ENCODE measurements at places on chromosomes 5 and 9.

- no peak for DNase-seq
These were observed 62.6 kb downstream of the PPARGC1B start for GRCh38 chr5:149792540-149793255.

DNA sequence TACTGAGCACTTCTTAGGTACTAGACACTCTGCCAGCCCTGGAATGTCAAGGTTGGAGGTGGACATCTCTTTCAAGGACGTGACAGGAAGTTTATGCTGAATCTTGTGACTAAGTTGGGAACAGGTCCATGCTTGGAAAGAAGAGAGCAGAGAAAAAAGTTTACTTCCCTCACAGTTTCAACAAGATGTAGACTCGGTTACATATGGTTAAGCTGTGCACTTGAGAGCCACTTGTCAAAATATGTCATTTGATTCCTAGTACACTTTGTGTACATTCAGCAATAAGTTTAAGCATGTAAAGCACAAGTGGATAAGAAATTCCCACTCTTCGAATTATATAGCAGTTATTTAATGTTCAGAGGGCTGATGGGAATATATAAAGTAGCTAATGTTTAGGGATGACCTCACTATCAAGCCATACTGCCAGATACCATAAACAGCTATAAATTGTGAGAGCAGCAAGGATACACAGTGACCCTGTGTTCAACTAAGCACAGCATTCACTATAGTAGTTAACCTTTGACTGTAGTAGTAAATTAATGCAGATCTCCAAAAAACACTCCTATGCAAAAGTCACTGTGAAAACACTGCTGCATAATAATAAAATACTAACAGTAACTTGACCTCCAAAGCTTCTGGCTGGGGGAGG is 1944.6 kb upstream of the WWC1 start:
- DNase-seq, result no peak

DNA sequence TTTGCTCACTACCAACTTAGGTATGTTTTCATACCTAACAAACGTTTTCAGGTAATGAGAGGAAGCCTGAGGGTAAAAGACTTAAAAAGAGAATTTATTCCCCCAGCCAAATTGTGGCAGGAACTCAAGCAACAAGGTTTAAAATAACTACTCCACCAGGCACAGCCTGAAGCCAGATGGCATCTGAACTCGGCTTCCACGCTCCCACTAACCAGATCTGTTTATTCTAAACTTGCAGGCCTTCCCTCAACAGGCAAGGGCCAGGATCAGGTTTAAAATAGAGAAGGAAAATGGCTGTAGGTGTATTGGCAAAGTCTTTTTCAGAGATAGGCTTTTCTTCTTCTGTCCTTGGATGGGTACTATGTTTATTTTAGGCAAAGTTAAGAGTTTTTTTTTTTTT is 89.4 kb downstream of the OTULIN start:
- DNase-seq, result no peak

- DNase-seq, result peak; percentile 90
These were observed 12.5 kb downstream of the OR2S2 start for GRCh38 chr9:35945341-35946018.

- no peak for DNase-seq
These were observed 93.3 kb upstream of the MAP1B start for GRCh38 chr5:72013766-72014624.

- no peak for DNase-seq
These were observed 8.4 kb upstream of the HAND1 start for GRCh38 chr5:154486427-154486866.

GRCh38 chr9:79220666-79221065 is 351.1 kb upstream of the TLE4 start:
- DNase-seq, result peak; percentile 23

DNA sequence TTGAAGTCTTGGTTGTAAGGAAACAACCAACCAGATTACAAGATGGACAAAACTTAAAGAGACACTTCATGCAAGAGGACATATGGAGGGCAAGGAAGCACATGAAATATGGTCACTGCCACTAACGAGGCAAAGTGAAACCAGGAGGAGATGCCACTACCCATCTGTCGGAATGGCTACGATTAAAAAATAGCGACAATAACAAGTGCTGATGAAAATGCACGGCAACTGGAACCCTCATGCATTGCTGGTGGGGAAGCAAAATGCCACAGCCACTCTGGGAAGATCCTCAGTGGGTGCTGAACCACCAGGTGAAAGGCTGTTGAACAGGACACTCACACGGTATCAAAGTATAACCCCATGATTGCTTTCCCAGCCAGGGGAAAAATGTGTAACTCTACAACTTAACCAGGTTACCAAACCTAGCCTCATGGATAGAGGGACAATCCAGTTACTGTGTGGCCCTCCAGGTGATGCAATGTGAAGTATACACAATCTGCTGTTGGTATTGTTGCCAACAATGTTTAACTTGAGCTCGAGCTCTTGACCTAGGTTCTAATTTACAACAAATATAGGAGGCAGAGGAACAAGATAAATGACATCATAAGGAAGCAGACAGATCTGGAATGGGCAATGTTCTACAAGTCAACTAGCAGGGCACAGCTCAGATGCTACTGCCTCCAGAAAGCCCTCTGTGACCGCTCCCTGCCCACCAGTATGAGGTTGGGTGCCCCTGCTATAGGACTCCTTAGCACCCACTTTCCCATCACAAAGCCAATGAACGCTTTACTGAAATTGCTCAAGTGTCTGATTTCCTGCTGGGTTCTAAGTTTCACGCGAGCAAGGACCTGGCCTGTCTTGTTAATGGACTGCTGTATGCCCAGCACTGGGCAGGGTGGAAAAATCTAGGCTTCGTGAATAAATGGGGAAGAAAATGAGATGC is 25.8 kb downstream of the SH3PXD2B start:
- no peak for DNase-seq

DNA sequence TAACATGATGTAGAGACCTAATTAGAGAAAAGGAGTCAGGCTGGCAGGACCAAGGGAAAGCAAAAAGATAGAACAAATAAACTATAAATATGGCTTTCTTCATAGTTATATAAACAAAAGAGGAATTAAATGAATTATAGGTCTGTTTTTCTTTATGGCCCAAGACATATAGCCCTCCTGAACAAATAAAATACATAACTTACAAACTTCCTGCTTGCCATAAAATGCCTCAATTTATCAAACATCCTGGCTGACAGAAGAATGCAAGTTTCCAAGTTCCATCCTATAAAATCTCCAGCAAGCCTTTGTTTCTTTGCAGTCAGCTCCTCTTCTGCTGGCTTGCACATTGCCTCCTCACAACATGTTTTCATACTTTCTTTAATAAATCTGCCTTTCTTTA is 31.3 kb upstream of the IRGM start:
- DNase-seq, result no peak

GRCh38 chr9:133455936-133456335 is 3.8 kb upstream of the CACFD1 start:
- no peak for DNase-seq

DNA sequence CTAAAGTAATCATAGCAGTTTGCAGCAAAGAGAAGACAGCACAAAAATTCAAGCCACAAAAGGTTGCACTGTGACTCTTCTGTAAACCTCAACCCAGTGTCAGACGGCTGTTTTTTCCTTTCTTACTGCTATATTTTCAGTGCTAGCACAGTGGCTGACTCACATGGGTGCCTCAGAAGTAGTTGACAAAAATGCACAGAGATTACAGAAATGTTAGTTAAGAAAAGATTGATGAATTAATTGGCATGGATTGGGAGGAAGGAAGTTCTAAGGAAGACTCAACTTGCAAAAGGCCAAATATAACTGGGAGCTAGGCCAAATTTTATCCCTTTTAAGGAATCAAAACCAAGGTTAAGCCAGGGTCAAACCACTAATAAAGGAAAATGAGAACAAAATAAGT is 43.7 kb upstream of the ITGA1 start:
- DNase-seq, result peak; percentile 38

- no peak for DNase-seq
These were observed 322.5 kb downstream of the PDE4D start for GRCh38 chr5:59571067-59571466.

GRCh38 chr9:124742940-124743339 is 28.2 kb downstream of the NR6A1 start:
- DNase-seq, result no peak

- peak; percentile 18 for DNase-seq
These were observed 98.4 kb downstream of the LIX1 start for GRCh38 chr5:97044052-97044451.

DNA sequence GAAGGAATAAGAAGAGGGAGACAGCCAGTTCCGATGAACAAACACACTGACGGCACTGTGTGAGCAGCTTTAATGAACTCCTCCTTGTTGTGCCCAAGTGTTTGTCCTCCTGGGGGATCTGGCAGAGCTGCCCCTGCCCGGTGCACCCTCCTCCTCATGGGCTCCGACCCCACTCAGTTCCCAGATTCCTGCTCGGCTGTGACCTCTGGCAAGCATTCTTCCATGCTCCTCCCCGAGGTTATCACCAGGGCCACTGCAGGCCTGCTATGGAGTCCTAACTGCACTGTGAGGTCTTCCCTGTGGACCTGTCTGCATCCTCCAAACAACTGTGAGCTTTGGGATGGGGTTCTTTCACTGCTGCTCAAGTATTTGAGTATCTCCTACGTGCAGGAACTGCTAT is 142.2 kb downstream of the DCP2 start:
- DNase-seq, result no peak

- peak; percentile 16 for DNase-seq
These were observed 290.8 kb downstream of the GLIS3 start for GRCh38 chr9:4009006-4009511.

- no peak for DNase-seq
These were observed 5.5 kb upstream of the SUSD3 start for GRCh38 chr9:93052791-93053540.

GRCh38 chr9:133238272-133238850 is 29.3 kb upstream of the OBP2B start:
- peak; percentile 71 for DNase-seq

GRCh38 chr9:36738318-36738976 is 165.8 kb downstream of the MELK start:
- DNase-seq, result peak; percentile 50

DNA sequence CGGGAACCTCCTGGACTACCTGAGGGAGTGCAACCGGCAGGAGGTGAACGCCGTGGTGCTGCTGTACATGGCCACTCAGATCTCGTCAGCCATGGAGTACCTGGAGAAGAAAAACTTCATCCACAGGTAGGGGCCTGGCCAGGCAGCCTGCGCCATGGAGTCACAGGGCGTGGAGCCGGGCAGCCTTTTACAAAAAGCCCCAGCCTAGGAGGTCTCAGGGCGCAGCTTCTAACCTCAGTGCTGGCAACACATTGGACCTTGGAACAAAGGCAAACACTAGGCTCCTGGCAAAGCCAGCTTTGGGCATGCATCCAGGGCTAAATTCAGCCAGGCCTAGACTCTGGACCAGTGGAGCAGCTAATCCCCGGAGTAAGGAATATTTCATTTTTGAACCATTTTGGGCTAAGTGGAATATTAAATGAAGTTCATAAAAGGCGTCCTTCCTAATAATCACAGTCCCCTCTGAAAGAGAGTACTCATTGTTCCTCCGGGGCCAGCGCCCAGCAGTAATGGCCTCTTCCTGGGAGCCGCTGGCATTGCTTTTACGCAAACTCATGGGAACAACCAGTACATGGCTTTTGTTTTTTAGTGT is 23.6 kb downstream of the QRFP start:
- DNase-seq, result no peak

DNA sequence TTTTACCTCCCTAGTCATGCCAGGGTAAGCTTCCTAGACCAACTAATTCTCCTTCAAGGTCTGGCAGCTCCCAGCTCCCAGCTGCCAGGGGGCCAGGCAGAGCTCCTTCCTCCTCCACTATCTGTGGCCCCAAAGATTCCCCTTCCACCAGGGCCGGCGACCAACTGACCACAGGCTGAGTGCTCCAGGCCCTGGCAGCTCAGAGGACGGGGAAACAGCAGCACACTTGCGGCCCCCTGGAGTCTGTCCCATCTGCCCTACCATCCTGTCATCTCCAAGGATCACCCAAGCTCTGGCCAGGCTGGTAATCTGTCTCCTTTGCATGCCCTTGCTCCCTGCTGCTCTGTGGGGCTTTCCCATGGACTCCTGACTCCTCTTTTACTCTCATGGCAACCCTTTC is 31.2 kb upstream of the BASP1 start:
- no peak for DNase-seq

DNA sequence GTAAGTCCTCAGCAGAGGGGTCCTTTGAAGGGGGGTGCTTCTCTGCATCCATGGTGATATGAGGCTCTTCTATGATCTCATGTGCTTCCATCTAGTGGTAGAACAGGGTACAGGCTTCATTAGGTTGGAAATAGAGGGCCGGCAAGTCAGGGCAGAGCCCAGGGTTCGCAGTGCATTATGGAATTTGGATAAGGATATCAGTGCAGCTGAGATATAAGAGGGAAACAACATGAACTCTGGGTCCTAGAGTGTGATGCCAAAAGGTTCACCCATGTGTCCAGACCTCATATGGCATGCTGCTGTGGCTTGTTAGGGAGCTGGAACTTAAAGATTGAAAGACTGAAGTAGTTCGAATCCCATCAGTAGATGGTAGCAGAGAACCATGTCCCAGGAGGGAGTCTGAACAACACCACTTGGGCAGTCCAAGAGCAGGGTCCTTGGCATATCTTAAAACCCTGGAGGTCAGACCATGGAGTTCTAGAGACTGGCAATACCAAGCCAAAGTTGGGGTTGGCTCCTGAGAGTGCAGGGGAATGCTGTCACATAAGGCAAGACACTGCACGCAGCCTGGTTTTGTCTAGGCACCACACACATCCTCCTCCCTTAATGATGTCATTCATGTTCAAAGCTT is 2.3 kb downstream of the FAM221B start:
- peak; percentile 61 for DNase-seq

- peak; percentile 26 for DNase-seq
These were observed 103.9 kb upstream of the SMIM23 start for GRCh38 chr5:171681677-171682076.
